Activated T-helper 1 cell treated with anti-CD3 and anti-CD28 coated beads, Interleukin-2, amount 50 U/mL, for 16 hours (primary cell): ENCODE measurements at places on chromosomes 1 and 21.
A peak's percentile ranks its signal among the peaks of the same experiment; 100 is the strongest.

GRCh38 chr1:224769452-224770335 is 153.6 kb downstream of the CNIH3 start:
- DNase-seq, result no peak

- DNase-seq, result no peak
Observed at GRCh38 chr1:218350035-218350525, 4.9 kb downstream of the TGFB2 start.

DNA sequence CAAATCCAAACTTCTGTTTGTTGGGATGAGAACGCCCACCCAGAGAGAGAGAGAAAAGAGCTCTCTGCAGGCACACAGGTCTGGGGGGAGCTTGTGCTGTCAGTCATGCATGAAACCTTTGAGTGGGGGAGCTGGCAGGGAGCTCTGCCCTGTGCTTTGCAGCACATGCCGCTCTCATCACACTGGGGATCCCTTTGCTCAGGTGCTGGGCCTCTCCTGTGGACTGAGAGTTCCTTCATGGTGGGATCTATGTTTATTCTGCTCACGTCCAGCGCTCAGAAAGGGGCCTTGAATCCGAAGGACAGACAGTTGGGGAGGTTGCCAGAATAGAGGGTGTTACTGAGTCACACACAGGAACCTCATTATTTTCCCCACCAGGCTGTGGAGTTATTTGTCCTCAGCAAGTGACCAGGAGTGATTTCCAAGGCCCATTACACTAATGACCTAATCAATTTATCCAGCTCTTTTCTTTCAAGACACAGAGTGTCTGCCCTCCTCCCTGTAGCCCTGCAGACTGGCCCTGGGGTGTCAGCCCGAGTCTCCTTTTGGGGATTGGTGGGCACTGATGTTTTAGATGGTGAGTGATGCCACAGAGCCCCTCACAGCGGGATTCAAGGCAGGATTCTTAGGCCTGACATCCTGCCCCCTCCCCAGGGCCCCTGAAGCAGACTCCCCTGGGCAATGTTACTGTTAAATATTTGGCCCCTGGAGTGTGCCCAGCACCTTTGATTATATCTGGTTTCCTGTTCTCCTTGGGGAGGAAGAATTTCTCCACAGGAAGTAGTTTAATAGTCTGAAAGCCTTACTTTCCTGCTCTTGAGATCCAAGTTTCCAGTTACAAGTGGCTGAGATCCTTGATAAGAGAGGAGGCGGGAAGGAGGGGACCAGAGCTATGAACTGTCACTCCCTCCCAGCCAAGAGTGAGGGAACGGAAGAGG is 22.3 kb downstream of the MYBPH start:
- DNase-seq, result no peak

GRCh38 chr1:41508290-41508689 is 23.8 kb upstream of the EDN2 start:
- DNase-seq, result no peak

GRCh38 chr1:245378311-245378722 is 223.5 kb downstream of the KIF26B start:
- DNase-seq, result no peak

DNA sequence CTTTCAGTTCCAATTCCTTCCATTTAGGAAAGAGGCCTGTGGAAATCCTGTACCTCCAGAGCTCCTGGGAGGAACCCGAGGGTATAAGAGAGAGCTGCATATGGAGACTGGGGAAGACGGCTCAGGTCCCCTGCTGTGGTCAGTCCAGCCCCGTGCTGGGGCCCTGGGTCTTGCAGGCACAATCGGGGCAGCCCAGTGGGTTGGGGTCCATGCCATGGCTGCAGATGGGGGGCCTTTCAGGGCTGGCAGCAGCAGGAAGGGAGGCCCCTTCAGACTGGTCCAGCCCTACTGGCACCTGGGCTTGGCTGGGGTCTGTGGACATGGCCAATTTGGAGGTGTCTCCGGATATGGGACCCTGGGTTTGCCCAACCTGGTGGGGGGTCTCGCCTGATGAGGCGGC is 18.2 kb downstream of the HTR6 start:
- no peak for DNase-seq

- DNase-seq, result no peak
Observed at GRCh38 chr1:51157395-51157794, 55.4 kb downstream of the C1orf185 start.

DNA sequence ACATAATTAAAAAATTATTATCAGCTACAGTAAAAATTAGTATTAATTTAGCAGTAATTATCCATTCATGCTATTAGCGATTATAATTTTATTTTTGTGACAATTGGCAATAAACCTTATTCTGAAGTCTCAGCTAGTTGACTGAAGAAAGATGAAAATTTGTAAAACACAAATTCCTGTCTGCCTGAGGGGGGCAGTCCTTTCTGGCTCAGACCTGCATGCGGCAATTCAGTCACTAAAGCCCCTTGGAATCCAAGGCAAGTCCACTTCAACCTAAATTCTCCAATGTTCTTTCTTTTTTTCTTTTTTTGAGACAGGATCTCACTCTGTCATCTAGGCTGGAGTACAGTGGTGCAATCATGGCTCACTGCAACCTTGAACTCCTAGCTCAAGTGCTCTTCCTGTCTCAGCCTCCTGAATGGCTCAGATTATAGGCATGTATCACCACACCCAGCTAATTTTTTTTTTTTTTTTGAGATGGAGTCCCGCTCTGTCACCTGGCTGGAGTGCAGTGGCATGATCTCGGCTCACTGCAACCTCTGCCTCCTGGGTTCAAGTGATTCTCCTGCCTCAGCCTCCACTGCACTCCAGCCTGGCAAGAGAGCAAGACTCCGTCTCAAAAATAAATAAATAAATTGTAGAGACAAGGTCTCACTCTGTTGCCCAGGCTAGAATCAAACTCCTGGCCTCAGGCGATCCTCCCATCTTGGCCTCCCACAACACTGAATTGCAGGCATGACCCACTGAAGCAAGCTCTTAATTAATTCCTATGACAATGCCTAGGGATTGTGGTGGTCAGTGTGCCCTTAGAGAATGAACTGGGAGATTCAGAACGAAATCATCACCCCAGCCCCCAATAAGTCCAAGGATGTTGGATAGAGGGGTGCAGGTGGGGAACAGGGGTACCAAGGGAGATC is 24.2 kb upstream of the ITPKB start:
- DNase-seq, result no peak

DNA sequence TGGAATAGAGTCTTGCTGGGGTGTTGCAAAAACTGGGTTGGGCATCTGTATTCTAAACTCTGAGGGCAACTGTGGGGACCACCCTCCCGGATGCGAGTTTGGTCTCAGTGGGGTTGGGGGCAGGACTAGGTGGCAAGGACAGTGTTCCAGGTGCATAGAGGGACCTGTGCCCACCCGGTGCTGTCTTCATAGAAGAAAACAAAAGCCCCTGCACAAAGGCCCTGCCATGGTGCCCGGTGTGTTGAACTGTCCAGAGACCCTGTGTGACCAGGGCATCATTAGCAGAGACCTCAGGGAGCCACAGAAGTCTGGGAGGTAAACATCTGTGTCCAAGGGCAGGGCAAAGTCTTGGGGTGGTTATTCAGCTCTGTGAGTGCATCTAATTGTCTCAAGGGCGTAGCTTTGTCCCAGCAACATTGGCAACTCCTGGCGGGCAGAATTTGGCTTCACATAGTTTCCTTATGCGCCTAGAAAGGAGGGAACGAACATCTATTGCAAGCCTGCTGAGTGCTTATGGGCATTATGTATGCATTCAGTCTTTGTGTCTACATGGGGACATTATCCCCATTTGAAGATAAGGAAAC is 72.2 kb upstream of the IFFO2 start:
- no peak for DNase-seq

DNA sequence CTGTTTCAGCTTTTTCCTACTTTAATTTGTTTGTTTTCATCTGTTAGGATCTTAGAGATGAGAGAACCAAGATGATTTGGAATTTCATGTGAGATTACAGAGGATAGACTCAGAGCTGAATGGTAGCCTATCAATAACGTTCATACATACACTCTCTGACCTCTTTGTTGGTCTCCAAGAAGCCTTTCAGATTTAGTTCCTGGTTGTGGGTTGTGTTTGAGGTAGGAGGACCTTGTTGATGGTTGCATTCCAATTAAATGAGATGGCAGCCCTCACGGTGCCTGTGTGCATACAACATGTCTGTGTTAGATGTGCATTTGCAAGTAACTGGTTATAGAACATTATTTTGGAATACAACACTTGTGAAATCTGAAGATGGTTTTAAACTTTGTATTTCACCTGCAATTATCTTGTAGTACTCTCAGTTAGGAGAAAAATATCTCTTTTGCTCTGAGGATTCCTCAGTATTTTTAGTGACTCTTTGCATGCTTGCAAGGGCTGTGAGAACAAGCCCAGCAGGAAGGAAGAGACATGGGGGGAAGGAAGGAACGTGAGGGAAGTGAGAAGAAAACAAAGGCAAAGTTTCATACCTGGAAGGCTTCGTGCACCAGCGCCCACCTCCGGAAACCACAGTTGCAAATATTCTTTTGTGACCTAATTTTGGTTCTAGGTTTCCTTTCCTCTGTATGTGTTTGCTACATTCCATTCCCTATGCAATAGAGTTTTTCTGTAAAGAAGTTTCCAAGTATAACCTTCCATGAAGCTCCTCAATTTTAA is 291.8 kb downstream of the DISC1 start:
- peak; percentile 4 for DNase-seq

- DNase-seq, result no peak
Observed at GRCh38 chr1:185193756-185194155, 36.8 kb downstream of the SWT1 start.

- peak; percentile 38 for DNase-seq
Observed at GRCh38 chr1:41898191-41898713, 20.5 kb downstream of the HIVEP3 start.

DNA sequence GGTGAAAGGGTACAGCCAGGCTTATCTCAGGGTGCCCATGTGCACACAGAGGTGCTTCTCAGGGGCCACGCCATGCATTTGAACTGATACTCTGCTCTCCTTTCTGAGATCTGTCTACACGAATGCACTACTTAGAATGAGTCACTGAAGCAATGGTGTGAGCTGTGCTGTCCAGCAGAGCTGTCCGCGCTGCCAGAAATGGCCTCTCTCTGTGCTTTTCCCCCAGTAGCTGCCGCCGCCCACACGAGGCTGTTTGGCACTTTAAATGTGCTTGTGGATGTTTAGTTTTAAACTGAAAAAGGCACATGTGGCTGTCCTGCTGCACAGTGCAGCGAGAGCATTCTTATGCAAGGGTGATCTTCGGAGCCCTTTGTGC is 87.1 kb upstream of the COL6A1 start:
- no peak for DNase-seq

DNA sequence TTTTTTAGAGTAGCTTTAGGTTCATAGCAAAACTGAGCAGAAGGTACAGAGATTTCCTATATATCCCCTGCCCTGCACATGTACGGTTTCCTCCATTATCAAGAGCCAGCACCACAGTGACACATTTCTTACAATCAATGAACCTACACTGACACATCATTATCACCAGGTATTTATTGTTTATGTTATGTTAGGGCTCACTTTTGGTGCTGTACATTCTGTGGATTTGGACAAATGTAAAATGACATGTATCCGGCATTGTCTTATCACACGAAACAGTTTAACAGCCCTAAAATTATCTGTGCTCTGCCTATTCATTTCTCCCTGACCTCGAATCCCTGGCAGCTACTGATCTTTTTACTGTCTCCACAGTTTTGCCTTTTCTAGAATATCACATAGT is 93.7 kb upstream of the DPH5 start:
- DNase-seq, result no peak

DNA sequence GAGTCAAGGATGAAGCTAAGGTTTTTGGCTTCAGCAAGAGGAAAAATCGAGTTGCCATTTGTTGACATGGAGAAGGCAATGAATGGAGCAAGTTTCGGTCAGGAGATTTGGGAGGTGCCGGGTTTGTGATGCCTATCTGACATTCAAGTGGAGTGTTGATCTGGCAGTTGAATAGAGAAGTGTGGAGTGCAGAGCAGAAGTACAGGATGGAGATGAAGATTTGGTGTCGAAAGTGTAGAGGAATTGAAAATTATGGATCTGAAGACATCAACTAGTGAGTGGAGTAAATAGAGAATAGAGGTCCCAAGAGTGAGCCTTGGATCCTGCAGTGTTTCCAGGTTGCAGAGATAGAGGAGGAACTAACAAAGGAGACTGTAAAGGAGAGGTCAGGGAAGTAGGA is 25.9 kb downstream of the CITED4 start:
- DNase-seq, result no peak

GRCh38 chr1:219050086-219050821 is 123.4 kb upstream of the LYPLAL1 start:
- no peak for DNase-seq
